ENCODE measurements at places on chromosomes 3 and 15.

GRCh38 chr15:99729920-99730319 lies 3.3 kb downstream of the LYSMD4 start:
- no peak for DNase-seq

DNA sequence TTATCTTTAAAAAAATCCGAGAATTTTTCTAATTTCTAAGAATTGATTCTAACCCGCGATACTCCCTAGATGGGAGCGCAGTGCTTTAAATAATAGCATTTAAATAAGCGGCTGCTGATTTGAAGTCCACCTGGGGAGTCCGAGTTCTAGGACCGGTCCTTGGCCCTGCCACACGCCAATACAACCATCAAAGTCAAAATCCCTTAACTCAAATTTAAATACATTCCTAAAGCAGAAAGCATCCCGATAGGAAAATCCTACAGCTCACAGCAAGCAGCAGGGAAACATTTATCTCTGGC lies 508 bp upstream of the ECT2 start:
- DNase-seq: no peak

GRCh38 chr3:166569589-166569988 lies 732.4 kb upstream of the BCHE start:
- DNase-seq: no peak

DNA sequence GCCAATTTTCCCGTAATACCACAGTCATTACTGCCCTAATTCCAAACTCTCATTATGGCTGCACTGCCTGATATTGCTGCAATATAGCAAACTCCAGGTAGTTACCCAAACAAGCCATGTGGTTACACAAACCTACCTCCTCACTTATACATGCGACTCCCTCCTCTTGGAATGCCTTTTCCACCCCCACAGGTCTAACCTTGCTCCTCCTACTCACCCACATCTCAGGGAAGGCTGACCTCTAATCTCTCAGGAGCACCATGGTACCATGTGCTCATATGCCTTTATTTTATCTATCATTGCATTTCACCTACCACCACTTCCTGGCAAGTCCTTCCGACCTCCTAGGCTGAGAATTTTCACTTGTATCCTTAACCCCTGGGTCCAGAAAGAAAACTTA lies 2.9 kb downstream of the RBPMS2 start:
- no peak for DNase-seq

GRCh38 chr15:59169251-59169708 lies 37.4 kb upstream of the LDHAL6B start:
- DNase-seq: no peak

GRCh38 chr3:32844914-32845313 lies 27.1 kb downstream of the TRIM71 start:
- no peak for DNase-seq

GRCh38 chr3:58214484-58215316 lies 3.9 kb upstream of the DNASE1L3 start:
- no peak for DNase-seq

- peak; percentile 86 for DNase-seq
Observed at GRCh38 chr15:101126618-101127505, 125.0 kb downstream of the CHSY1 start.

DNA sequence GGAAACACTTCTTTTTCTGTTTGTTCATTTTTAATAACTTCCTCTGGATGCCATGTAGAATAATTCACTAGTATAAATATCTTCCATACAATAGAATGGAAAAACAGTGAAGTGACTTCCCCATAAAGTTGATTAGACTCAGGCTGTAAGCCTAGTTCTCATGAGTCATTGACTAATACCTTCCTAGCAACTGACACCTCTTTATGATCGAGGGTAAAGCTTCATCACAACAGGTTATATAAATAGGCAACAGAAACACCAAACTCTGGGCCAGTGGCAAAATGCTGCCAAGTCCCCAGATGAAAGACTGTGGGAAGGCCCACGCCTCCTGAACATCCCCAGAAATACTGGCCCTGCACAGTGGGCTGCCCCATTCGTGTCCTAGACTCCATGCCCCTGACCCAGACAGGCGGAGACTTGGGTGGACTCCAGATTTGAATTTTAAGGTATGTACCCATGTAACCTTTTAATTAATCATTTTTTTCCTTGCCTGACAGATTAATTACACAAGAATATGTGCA lies 71.3 kb upstream of the TBC1D23 start:
- no peak for DNase-seq

DNA sequence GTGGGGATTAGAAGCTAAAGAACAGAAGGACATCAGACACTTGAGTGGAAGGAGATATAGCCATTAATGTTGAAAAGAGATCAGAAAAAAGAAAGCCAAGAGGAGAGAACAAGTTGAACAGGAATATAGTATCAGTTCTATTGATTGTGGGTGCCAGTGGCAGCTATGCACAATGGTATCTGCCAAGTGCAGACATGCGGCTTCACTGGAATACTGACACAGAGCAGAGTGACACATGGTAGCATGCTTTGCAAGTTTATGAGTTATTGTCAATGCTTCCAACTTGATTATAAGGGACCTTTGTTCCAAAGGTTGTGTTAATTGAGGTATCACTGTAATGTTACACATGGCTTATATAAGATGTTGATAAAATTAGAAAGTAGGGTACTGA lies 42.0 kb upstream of the TP63 start:
- no peak for DNase-seq

DNA sequence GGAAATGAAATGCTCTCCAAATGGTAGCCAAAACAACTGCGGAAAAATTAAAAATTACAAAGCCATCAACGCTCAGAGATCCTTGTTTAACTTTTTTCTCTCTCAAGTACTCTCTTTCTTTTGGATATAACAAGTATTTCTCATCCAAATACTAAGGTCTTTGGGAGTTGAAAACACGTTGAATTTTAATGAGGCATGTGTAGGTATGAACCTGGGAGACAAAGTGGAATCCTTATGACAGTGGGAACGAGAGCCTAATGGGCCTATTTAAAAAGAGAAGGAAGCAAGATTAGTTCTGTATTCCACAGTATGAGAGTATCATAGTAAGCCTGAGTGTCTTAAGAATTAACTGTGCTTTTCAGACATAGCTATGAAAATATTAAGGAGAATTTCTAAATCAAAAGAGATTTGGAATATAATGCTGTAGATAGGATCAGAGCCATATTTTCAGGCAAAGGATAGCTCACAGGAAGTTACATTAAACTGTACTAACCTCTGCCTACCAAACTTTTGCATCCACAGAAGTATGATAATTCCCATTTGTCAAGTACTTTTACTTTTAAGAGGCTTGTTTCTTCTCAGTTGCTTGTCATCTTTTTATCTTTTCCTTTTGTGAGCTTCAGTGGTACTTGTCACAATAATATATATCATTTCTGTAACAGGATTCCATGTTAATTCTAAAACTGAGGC lies 759 bp downstream of the CD96 start:
- DNase-seq: no peak

All from NCI-H1092 (cell line).